ENCODE measurements at places on chromosomes 6 and 20.

DNA sequence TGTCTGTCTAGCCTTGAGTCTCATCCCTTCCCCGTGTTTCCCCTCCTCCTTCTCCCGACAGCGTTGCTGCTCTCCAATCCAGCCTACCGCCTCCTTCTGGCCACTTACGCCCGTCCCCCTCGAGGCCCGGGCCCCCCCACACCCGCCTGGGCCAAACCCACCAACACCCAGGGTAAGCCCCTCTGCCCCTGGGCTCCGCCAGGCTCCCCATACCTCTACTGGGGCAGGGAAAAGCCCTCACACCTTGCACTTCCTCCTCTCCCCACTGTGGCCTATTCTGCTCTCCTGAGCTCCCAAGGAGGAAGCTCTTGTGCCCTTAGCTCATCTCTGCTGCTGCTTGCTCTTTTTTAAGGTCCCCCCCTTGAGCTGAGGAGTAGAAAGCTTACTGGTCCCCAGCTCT lies 11.0 kb downstream of the DDR1 start:
- no peak for DNase-seq

DNA sequence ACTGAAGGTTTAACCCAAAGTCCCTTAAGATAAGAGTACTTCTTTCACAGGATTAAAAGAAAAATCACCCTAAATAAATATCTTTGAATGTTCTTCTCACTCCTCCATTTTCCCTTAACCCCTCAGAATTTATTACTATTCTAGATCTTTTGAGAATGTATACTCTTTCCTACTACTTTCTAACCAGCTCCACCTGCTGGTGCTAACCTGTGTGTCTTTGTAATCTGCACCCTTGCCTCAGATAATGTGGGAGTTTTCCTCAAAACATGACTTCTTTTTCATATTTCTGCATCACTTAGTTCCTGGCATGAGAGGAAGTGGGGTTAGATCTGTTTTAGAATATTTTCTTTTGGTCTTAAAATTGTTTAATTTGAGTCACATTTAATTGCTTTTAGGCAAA lies 394.2 kb downstream of the BMP2 start:
- no peak for DNase-seq

DNA sequence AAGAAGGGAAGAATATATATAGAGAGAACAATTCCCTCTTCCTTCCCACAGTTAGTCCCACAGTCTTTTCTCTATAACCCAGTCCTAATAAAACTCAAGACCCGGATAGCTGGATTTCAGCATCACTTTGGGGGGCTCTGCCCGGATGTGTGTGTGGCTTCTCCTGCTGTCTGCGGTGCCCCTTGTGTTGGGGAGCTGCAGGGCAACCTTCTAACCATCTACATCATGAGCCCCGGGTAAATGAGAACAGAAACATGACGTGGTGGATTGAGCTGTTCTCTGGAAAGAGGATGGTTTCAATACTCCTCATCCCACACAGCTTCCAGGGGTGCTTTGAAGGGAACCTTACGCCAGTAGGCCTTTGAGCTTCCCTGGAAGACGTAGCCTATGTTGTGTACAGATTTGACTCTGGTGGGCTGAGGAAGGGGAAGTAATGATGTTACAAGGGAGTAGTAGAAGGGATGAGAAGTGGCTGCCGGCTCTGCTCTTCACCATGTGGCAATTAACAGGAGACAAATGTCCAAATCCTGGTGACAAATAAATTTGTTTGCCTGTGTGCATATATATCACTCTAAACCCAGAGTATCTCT lies 13.5 kb upstream of the PRDM1 start:
- no peak for DNase-seq

- DNase-seq, result no peak
Measured at GRCh38 chr6:144886682-144887081, 601.5 kb downstream of the UTRN start.

DNA sequence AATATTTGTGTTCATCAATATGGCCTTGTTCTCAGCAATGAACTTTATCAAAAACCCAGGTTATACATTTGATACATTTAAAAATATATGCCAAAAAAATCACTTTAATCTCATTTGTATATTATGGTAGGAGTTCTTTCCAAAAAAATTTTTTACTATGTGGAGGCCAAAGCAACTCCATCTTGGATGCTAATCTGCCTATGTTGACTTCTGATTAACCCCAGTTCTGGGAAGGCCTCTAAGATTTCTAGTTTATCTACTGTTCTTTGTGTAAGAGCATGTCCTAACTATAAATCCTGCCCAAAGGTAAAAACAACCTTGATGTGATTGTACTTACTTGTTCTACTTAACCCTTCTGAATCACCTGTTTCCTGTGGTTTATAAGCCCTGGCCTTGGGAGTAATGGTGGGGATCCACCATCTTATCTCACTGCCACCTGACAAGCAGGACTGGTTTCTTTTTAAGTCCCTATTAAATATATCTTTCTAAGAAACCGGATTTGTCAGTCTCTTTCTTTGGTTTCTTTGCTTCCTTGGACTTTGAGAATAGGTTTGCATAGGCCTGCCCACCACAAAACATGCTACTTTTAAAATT lies 46.7 kb downstream of the RNGTT start:
- DNase-seq, result no peak

DNA sequence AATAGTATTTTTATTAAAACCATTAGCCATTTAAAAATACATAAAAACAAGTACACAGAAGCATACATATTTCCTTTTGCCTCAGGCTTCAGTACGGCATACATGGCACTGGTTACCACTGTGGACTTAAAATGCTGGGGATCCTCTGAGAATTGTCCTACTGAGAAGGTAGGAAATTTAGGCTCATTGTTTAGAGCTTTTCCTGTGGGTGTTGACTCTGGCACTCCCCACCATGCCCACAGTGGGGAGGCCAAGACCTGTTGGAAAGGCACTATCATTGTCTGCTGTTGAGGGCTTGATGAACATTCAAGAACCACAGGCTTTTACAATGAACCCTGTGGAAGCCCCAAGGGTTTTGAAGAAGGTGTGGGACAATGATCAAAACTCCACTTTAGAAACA lies 473.4 kb downstream of the BTBD3 start:
- DNase-seq, result no peak

DNA sequence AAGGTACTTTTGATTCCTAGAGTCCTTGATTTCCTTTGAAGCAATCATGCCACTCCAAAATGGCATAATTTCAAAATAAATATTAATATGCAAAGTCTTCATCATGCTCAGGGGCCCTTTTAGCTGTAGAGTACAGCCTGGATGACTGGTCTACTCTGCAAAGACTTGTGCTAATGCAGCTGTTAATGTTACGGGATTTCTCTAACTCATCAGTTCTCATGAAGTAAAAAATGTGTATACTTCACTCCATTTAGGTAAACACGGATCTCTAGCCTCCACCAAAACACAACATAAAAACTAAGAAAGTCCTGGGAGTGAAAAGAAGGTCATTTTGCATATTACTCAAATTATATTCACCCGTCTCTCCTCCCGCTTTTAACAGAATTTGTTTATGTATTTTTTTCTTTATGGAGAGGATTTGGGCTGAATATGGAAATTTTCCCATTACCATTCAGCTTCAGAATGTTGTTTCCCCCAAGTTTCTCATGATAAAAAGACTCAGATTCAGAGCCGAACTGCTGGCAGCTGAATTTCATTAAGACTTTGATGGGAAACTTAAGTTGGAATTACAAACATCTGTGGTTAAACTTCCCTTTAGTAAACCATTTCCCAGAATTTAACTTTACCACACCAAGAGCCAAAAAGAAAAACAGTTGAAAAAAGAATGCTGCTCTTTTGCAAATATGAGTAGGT lies 8.7 kb downstream of the LAMA4 start:
- DNase-seq, result no peak

- DNase-seq, result no peak
Measured at GRCh38 chr6:36754582-36755434, 57.2 kb downstream of the RAB44 start.

Data from amygdala (tissue), 56 donors.